Stimulated activated CD4-positive, alpha-beta T cell treated with anti-CD3 and anti-CD28 coated beads, Interleukin-2, amount 100 ng/mL, for 48 hours (primary cell): ENCODE measurements at places on chromosomes 16 and 17.

DNA sequence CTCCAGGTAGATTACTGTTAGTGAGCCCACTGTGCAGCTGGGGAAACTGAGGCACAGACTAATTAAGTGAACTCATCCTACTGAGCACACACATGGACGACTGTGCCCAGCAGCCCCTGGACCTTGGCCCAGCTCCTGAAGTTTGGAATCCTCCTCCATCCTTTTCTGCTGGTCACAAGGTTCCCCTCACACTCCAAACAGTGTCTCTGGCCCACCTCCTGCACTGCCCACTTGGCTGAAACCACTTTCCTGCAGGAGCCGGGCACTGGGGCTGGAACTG is 3.6 kb downstream of the RHBDF2 start:
- DNase-seq = no peak

GRCh38 chr16:6209355-6209930 is 1111.8 kb upstream of the EEF2KMT start:
- DNase-seq = no peak

- no peak for DNase-seq
Measured at GRCh38 chr17:36152639-36153120, 23.8 kb downstream of the TBC1D3B start.

DNA sequence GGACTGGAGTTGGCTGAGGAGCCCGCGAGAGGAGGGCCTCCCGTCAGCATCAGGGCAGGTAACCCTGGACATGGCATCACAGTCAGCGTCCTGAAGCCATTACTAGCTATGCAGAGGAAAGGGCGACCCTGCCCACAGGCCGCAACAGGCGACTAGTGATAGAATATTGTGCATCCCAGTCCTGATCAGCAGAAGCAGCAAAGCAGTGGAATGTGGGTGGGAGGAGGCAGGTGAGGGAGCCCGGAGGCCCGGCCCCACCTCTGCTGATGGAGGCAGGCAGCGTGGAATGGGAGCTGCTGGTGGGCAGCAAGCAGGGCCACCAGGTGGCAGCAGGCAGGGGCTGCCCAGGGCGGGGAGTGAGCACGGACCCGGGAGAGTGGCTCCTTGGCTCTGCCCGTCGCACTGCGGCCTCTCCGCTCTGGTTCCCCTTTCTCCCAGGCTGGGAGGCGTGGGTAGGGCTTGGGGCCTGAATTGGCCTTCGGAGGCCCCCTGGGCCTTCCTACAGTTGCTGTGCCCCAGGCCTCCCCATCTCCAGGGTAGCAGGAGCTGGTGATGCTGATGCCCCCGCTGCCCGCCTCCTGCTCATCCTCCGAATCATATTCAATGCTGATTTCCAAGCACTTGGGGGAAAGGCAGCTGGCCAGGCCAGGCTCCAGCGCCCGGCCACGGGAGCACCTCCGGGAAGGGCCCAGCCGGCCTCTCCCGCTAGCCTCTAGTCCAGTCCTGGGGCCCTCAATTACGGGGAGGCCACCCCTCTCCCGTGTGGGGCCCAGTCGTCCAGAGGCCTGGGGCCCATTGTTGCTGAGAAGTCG is 20.2 kb downstream of the TSPOAP1 start:
- DNase-seq = no peak

GRCh38 chr17:30908717-30909420 is 2.8 kb upstream of the TEFM start:
- DNase-seq = no peak

DNA sequence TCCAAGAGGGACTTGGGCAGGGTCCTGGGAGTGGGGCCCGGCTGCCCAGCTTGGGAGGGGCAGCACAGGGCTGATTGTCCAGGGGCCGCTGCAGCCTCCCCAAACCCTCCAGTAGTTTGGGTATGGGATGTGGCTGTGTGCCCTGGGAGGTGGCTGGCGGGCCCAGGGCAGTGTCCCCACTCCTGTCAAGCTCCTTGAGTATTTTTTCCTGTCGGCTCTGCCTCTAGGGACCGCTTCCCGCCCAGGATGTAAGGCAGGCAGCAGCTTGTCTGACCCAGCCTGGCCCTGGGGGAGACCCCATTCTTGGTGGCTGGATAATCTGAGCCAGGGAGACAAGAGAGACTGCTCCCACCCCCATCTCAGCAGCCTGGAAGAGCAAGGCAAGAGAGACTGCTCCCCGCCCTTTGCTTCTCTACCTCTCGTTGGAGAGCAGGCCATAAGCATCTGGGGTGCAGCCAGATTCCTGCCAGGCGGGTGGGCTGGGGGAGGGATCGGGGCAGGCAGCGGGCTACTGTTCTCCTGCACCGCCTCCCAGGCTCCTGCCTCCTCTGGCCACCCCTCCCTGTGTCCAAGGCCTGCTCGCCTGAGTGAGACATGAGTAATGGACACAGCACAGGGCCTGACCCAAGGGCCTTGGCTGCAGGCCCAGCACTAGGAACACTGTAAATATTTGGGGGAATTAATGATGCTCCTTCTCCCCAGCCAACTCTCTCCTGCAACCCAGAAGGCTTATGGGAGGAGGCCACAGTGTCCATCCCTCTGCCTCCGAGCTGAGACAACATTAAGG is 18.4 kb upstream of the ITGA3 start:
- no peak for DNase-seq

GRCh38 chr17:6510321-6510977 is 45.9 kb downstream of the PITPNM3 start:
- DNase-seq = no peak

GRCh38 chr17:73785496-73785895 is 141.3 kb upstream of the SDK2 start:
- DNase-seq = no peak

- no peak for DNase-seq
Measured at GRCh38 chr16:80707686-80708085, 96.7 kb downstream of the CDYL2 start.

- DNase-seq = no peak
Measured at GRCh38 chr16:28110074-28110473, 46.6 kb upstream of the GSG1L start.
